ENCODE measurements at places on chromosomes 5 and 9.

GRCh38 chr9:129264388-129264787 is 86.3 kb upstream of the IER5L start:
- no peak for DNase-seq

- peak; percentile 12 for DNase-seq
Observed at GRCh38 chr9:4366591-4367330, 66.9 kb upstream of the GLIS3 start.

GRCh38 chr9:114549697-114550330 is 37.8 kb upstream of the ATP6V1G1 start:
- peak; percentile 44 for DNase-seq

DNA sequence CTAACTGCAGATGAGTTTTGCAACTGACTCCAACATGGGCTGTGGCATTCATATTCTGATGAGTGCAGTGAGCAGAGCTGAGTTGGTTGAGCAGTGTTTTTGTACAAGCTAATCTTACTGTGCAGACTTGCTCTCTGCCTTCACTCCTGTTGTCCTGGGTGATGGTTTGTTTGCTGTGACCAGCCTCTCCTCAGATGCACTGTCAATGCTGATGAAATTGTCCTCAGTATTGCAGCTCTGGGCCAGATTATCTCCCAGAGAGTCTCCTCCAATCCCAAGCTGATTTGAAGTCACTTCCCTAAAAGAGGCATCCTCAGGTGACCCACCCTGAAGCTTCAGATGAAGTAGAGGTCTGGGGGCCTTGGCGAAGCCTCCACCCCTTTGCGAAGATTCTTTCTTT is 581.8 kb downstream of the ACTL7B start:
- DNase-seq = no peak

GRCh38 chr9:6827439-6828145 is 69.8 kb downstream of the KDM4C start:
- peak; percentile 25 for DNase-seq

DNA sequence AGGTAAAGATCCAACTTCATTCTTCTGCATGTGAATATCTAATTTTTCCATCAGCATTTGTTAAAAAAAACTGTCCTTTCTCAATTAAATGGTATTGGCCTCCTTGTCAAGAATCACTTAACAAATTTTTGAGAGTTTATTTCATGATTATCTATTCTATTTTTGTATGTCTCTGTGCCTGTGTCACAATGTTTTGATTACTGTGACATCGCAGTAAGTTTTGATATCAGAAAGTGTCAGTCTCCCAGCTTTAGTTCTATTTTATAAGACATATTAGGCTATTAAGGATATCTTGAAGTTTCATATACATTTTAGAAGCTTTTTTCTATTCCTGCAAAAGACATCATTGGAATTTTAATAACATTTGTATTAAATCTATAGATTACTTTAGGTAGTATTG is 33.6 kb downstream of the GABRA6 start:
- no peak for DNase-seq

- DNase-seq = no peak
Observed at GRCh38 chr9:137423514-137424291, 510 bp downstream of the NOXA1 start.

GRCh38 chr9:27659001-27659400 is 85.7 kb upstream of the C9orf72 start:
- no peak for DNase-seq

DNA sequence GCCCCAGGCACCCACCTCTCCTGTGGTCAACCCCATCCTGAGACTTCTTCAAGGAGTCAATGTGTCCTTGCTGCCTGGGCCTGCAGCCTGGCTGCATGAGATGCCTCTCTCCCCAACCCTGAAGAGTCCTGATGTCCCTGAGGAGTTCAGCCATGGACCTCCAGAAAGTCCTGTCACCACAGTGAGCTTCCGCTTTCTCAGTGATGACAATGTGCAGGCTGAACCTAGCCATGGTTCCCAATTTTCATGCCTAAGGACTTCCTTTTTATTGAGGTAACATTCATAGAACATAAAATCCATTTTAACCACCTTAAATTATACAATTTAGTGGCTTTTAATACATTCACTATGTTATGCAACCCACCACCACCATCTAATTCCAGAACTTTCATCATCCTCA is 29.1 kb downstream of the DAP start:
- DNase-seq = peak; percentile 38

DNA sequence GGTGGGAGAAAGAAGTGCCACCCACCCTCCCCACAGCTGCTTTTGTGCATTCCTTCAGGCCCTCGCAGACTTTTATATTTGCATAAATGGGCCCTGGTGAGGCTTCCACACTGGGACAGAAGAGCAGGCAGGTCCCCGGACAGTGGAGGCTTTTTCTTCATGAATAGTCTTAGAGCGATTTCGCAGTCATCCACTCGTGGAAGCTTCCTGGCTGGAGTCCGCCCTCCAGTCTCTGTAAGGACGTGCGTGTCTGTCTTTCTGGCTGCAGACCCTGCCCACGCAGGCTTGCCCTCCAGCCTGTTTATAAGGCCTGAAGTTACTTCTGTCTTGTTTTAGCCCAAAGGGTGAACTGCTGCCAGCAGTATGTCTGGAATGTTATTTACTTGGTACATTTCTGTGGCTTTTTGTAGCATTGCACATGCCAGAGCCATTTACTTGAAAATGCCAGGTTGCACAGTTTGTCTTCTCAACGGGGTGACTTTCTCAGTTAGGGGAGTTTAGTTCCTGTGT is 195.7 kb downstream of the AOPEP start:
- no peak for DNase-seq

- peak; percentile 89 for DNase-seq
Observed at GRCh38 chr5:76733049-76733417, 17.1 kb downstream of the F2R start.

- no peak for DNase-seq
Observed at GRCh38 chr9:21692390-21692789, 110.0 kb upstream of the MTAP start.

DNA sequence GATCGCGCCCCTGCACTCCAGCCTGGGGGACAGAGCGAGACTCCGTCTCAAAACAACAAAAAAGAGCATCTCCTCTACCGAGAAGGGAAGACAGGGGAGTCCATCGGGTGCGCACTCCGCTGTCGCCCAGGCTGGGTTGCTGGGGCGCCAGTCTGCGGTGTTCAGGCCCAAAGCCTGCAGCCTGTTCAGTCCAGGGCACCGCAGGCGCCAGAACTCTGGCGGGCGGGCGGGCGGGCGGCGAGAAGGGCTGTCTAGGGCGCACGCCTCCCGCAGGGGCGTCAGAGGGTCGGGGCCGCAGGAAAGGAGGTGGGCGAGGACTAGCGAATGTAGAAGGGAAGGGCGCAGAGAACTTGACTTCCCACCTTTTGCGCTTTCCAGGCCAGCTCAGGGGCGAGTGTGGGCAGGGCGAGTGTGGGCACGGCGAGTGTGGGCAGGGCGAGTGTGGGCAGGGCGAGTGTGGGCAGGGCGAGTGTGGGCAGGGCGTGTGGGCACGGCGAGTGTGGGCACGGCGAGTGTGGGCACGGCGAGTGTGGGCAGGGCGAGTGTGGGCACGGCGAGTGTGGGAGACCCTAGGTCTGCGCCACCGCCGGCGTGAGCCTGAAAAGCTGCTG is 10.5 kb downstream of the PROP1 start:
- no peak for DNase-seq

- peak; percentile 81 for DNase-seq
Observed at GRCh38 chr9:83219154-83219923, 156.4 kb upstream of the RASEF start.

GRCh38 chr9:76338418-76338817 is 55.8 kb downstream of the RFK start:
- no peak for DNase-seq

DNA sequence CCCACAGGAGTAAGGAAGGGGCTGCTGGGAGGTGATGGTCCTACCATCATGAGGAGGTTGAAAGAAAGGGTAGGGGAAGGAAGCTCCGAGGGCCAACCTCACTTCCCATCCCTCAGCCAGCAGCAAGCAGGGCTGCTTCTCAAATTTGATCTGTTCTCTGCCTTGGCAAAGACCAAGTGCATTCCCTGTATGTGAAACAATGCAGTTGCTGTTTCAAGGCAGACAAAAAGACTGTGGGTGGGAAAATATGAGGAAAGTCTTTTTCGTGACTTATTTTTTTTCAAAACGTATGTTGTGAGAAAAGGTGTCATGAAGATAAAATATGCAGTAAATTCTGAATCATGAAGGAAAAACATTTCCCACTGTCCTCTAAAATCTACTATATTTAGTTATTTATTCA is 165.9 kb downstream of the ARSB start:
- no peak for DNase-seq

DNA sequence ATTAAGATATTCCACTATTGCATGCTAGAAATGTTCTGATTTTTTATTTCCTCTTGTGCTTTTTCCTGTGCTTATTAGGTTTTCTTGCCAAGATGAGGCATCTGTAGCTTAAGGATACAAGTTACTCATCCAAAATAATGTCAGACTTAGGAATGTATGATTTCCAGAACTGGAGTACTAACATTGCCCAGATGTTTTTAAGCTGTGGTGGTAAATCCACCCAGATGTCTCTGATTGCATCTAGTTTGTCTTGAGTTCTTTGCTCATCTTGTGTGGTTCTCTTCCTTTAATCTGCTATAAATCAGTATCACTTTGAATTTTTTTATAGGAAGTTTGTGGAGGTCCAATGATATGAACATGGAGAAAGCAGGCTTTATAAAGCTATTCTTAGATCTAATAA is 337.5 kb upstream of the ZNF608 start:
- no peak for DNase-seq

DNA sequence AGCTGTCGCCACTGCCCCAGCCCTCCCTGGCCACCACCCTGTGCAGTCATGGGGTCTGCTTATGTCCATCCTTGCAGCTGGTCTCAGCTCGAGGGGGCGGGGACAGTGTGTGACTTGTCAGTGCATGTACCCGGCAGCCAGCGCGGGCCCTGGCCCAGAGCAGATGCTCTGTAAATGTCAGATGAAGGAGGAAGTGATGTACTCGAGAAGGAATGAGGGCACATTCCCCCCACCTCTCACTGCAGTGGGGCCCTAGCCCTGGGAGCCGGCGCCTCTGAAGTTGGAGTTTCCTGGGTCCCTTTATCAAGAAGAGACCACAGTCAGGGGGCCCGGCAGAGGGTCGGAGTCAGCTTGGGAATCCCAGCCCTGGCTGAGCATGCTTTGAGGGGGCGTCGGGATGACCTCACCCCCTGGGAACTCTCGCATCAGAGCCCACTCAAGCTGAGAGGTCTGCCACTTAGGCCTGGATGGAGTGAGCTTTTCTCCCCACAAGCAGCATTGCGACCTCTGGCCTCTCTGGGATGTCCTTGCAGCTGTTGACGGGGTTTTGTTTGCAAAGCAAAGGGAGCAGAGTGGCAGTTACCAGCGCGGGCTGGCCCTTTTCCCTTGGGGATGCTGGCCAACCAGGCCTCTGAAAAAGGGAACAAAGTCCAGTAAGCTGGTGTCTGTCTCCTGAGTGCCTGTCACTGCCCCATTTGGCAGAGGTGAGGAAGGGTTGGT is 19.0 kb downstream of the NEURL1B start:
- DNase-seq = peak; percentile 55

GRCh38 chr9:14923701-14924100 is 13.5 kb upstream of the FREM1 start:
- no peak for DNase-seq

DNA sequence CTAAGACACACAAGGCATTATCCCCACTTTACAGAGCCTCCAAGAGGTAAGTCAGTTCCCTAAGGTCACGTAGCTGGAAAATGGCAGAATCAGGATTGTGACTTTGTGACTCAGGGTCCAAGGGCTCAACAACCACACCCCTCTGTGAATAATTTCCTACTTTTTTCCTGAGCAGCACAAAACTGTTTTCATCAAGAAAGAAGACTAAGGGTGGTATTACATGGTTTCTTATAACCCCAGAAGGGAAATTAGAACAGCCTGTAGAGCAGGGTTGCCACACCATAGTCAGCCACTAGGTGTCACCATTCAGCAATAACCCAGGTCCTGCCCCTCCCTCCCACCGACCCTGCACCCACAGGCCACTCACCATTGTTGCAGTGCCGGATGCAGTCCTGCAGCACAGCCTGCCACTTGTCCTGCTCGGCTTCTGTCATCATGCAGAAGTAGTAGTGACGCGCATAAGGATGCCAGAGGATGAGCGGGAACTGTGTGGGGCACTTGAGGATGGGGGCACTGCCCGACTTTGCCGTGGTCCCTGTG is 72.1 kb downstream of the LRSAM1 start:
- peak; percentile 35 for DNase-seq

- no peak for DNase-seq
Observed at GRCh38 chr5:52989781-52990527, 802 bp downstream of the ITGA2 start.

DNA sequence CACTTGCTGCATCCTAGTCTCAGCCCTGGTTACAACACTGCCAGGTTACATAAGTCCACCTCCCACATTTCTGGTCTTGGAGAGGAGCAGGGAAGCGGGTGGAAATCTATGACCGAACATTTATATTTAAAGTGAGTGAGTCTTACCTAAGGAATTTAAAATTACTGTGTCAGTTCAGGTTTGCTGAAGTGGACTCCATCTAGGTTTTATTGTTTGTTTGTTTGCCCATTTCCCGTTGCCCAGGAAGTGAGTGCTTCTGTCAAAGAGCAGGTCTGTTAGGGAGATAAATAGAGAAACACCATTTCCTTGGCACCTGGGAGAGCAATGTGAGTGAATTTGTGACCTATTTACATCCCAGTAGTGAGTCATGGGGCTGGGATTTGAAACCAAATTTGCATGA is 179.5 kb downstream of the KIF4B start:
- no peak for DNase-seq

DNA sequence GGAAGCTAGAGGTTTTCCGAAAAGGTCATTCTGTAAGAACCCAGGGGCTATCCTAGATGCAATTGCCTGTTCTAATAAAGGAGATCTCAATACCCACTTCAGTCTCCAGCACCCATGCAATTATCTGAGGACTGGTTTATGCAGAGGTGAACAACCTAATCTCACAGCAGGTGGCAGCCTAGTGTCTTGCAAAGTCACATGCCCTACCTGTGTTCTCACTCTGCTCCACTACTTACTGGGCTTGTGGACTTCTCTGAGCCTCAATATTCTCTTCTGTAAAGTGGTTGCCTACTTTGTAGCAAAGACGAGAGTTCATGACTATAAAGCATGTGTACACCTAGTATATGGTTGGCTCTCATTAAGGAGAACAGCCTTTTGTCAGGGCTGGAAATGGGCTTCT is 21.0 kb upstream of the ALDH1B1 start:
- peak; percentile 10 for DNase-seq

GRCh38 chr5:159094745-159095144 is 5.0 kb downstream of the EBF1 start:
- peak; percentile 47 for DNase-seq

GRCh38 chr5:133086366-133086875 is 34.6 kb downstream of the HSPA4 start:
- no peak for DNase-seq

- no peak for DNase-seq
Observed at GRCh38 chr5:83179966-83180365, 102.6 kb downstream of the XRCC4 start.

All from MV-4-11 (cell line).